ENCODE measurements at places on chromosomes 6 and 20. TPM values are rescaled to one million over a fixed set of nuclear protein-coding genes. Genes with fewer than 3 reads are reported as not detected.
A peak's percentile ranks its signal among the peaks of the same experiment; 100 is the strongest.

GRCh38 chr20:48599106-48599747 is 228.6 kb downstream of the PREX1 start:
- no peak for DNase-seq

GRCh38 chr6:151071295-151071694 is 168.5 kb upstream of the AKAP12 start:
- no peak for DNase-seq

GRCh38 chr6:296151-297122 is 4.2 kb downstream of the DUSP22 start:
- peak; percentile 34 for DNase-seq

DNA sequence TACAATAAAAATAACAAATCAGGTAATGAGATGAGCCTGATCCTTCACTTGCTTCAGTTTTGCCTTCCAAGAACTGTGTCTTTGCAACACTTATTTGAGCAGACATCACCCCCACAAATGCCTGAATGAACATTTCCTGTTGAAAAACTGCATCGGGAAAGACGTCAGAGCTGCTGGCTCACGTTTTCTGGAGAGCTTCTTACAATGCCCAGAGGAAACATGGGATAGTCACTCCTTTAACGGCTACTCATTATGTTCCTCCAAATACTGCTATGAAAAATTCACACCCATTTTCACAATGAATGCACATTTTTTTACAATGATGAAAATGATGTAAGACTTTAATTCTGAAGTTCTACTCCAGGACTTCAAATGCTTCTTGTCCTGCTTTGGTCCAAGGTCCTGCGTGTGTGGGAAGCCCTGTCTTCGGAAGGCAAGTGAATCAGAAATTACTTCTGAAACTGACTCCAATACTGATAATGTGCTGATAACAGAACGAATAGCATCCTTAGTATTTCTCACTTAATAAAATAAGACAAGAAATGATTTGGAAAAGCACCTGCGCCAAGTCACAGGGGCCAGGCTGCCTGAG is 238.0 kb downstream of the ANKRD60 start:
- no peak for DNase-seq

DNA sequence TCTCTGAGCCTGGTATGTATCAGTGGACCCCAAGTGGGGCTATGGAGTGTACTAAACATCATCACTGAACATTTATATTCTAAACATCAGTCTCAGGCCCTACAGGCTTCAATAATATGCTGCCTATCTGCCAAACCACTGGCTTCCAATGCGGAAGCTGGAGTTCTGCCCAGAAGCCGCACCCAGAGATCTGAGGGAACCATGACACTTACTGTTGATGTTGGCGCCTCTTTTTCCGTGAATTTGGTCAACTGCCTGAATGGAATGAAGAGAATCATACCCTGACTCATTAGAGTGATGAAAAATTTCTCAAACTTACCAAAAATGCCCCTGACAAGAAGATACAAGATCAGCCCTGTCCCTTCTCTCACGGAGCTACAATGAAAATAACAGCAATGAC is 66.2 kb downstream of the SLC22A23 start:
- no peak for DNase-seq

- DNase-seq = no peak
Measured at GRCh38 chr6:154954347-154954746, 40.8 kb upstream of the TIAM2 start.

DNA sequence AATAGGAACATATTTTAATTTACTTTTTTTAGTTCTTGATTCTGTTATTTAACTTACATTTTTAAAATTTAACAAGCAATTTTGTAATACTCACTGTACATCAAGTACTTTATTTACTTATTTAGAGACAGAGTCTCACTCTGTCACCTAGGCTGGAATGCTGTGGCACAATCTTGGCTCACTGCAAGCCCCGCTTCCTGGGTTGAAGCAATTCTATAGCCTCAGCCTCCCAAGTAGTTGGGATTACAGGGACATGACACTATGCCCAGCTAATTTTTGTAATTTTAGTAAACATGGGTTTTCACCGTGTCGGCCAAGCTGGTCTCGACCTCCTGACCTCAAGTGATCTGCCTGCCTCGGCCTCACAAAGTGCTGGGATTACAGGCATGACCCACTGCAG is 7.0 kb downstream of the BTN3A3 start:
- DNase-seq = no peak

The CST2 gene
- not detected for total RNA-seq
